NCI-H187 (cell line): ENCODE measurements at places on chromosomes 5 and 9.

DNA sequence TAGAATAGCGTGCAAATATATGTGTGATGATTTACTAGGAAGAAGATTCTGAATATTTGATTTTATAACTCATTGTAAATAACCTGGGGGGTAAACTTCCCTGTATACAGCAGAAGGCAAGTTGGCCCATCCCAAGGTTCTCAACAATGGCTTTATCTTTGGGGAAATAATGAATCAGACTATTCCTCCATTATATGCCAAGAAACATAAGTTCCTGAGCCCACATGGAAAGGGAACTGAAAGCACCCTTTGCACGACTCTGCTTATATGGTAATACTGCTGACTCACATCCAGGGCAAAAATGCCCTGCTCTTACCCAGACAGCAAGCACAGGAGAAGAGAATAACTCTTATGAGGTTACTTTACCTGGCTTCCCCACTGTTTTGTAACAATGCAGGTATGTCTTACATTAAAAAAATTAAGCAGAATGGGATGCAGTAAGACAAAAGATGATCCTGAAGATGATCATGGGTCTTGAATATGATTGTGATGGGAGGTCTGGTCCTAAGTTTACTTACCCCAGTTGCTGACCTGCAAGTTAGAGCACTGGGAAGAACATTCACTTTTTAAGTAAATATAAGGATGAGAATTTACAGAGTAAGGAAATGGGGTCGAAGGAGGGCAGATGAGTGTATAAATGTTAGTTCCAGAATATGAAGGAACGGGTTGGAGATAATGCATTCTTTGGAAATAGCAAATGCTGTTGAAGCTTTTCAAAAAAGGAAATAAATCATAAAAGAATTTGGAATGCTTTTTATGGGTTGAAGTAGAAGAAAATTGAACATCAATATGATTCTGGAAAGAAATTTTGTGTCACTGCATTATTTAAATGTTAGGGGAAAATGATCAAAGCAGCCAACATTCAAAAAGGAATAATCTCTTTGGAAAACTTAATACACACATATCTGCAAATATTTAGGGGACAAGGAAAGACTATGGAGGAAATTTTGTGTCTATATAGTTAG lies 428.4 kb upstream of the MPDZ start:
- DNase-seq, result no peak

DNA sequence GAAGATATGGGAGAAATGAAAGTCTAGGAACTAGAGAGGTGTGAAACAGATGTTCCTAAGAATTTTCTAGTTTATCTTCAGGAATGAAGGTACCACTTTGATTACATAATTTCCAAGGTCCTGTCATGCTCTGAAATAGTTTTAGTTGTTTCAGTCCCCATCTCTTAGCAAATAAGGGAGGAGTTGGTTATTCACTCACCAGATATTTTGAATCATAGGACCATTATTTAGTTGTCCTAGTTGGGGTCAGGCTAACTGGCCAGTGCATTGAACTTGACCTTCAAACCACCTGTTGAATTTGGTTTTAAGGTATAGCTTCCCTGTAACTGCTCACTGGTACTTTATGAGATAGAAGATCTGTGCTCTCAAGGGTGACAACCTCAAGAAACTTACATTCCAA lies 53.9 kb upstream of the TNFAIP8 start:
- no peak for DNase-seq

DNA sequence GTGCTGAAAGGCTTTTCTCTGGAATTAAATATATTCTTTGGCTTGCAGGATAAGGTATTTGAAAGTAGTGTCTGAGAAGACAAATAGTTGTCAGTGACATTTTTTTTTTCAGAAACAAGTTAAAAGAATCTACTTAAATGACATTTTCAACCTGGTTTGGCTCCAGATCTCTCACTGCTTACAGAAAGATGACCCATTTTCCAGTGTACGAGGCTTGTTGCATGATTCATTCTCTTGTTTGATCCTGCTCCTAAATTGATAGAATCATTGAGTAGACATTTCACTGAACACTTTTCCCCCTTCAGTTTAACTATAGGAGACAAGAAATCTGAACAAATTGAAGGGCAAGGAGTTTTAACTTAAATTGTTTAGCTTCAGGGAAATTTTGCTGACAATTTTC lies 546.1 kb downstream of the ZNF608 start:
- no peak for DNase-seq

DNA sequence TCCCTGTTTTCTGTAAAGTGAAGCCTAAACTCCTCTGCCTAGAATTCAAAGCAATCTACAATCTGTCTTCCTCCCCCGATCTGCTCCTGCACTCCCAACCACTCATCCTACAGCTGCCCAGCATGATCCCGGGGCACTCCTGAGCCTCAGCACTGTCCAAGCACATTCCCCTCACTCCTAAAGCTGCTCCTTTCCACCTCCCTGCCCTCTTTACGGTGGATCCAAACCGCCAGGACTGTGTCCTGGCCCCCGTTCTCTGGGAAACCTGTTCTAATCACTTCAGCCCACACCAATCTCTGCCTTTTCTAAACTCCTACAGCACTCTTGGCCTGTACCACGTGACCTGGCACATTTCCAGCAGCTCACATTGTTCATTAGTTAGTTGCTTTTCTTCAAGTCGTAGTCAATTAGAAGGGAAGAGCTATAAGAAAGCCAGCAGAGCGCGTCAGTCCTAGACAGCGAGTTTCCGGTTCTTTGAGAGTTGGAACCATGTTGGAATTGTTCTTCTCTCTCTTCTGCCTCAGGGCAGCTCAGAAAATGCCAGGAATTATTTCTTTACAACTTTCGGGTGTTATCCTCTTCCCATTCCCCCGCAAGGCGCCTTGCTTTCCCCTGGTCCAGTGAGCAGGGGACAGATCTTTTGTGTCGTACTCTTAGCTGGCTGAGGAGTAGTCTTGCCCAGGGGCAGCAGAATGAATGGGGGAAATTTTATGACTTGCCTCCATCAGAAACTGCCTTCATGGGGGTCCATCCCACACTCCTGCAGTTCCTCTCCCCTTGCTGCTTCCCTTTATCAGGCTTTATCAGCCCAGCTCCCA lies 60.7 kb downstream of the NRG2 start:
- DNase-seq, result no peak

- no peak for DNase-seq
Measured at GRCh38 chr9:79551586-79551985, 20.2 kb upstream of the TLE4 start.

DNA sequence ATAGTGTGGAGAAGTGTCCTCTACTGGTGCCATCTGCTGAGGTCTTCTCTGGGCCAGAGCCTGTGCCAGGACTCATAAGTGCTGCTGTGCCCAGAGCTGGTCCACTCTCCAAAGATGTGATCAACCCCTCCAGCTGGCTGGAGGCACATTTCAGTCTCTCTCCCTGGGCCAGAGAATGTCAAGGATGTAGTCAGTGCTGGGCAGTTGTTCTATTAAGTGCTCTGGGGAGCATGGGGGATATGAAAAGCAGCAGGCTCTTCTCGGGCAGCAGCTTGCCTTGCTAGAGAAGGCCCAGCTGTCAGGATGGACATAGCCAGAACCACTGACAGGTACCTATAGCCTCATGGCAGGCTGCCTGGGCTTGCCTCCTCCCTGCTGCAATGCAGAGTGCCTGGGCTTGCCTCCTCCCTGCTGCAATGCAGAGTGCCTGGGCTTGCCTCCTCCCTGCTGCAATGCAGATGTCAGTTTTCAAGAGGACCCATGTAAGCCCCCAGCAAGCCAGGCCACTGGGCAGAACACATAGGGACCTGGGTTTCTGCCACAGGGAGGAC lies 157.2 kb upstream of the PANK3 start:
- DNase-seq, result no peak

DNA sequence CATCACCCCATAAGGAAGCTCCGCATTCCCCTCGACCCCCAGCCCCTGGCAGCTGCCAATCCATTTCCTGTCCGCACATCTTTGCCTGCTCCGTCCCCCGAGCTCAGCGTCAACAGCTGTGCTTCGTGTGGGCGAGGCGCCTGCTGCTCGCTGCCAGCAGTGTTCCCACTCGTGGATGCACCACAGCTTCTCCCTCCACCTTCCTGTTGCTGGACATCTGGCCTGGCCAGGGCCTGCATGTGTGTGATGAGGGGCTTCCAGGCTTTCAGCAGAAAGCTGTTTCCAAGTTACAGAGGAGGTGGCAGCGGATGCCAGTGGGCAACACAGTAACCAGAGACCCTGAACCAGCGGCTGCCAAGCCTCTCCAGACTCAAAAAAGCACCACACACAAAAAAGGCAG lies 86.0 kb downstream of the PRRT1B start:
- DNase-seq, result no peak

GRCh38 chr9:83355024-83355444 lies 183.2 kb downstream of the FRMD3 start:
- DNase-seq, result no peak

- no peak for DNase-seq
Measured at GRCh38 chr9:32172256-32172655, 212.2 kb upstream of the ACO1 start.
